ENCODE measurements at places on chromosomes 12 and 14.

- DNase-seq = no peak
These were observed 29.6 kb downstream of the ATXN2 start for GRCh38 chr12:111569363-111570083.

GRCh38 chr14:74591394-74591793 is 20.6 kb downstream of the LTBP2 start:
- no peak for DNase-seq

DNA sequence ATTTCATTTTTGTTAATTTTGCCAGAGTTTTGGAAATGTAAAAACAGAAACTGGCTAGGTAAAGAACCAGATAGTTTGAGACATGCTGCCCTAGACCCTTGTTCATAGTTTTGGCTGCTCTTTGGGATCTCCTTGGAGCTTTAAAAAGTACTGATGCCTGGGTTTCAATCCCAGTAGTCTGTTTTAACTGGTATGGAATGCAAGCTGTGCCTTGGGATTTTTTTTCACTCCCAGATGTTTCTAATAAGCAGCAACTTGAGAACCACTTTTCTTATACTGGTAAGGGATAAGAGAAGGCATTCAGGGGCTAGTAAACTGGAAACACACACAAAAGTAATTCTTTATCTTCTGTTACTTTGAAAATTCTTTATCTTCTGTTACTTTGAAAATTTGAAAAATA is 18.8 kb downstream of the SLC35F4 start:
- DNase-seq = no peak

GRCh38 chr14:101476916-101477553 is 84.3 kb upstream of the DIO3 start:
- DNase-seq = no peak

GRCh38 chr14:77403768-77404167 is 19.6 kb downstream of the NOXRED1 start:
- no peak for DNase-seq

DNA sequence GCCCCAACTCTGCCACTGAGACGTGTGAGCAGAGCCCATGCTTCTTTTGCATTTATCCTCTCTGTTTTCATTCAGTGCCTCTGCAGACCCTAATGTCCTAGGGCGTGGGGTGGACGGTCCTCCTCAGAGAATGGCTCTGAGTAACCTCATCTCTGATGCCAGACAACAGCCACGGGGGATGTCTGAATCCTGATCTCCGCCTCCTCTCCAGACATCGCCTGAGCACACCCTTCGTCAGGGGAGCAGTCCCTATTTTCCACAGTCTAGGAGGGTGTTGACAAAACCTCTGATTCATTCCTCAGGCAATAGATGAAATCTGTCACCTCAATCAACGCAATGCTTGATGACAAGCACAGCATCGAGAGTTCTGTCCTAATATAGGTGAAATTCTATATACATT is 109.2 kb upstream of the DYRK2 start:
- DNase-seq = no peak

Measured in right renal pelvis (tissue), 4 donors.